ENCODE measurements at places on chromosomes 5 and 9.

- DNase-seq = no peak
Observed at GRCh38 chr5:53436480-53437191, 43.8 kb upstream of the FST start.

GRCh38 chr9:120579139-120580050, 572 bp downstream of the CDK5RAP2 start:
- DNase-seq = no peak

GRCh38 chr9:131635285-131635684, 90.0 kb downstream of the PRRT1B start:
- DNase-seq = no peak

DNA sequence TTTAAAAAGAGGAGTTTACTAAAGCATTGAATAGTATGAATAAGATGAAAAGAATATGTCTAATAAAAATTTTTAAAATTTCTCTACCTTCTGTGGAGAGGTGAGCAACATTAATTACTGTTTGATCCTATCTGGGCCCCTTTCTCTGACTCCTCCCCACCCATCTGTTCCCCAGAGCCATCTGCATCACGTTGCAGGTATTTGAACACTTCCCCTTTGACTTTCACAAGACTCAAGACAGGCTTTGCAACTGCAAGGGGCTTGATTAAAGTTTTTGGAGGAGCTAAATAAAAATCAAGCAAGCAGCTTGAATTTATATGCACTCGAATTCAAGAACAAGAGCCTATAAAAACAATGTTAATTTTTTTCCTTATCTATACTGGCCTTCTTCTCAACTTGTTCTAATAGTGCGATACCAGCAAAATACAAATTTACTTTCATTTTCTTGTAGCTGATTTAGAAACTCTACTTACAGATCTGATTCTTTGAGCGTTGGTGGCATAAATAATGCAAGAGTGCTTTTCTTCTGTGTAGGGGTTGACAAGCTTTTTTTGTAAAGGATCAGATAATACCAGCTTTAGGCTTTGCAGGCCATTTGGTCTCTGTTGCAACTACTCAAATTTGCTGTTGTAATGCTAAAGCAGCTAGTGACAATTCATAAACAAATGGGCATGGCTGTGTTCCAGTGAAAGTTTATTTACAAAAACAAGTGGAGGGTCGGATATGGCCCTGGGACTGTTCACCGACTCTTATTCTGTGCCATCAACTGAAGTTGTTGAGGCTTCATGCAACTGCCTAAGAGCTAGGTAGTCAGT, 21.2 kb downstream of the TXNDC8 start:
- no peak for DNase-seq

GRCh38 chr5:87389296-87390034, 23.3 kb downstream of the CCNH start:
- DNase-seq = no peak

DNA sequence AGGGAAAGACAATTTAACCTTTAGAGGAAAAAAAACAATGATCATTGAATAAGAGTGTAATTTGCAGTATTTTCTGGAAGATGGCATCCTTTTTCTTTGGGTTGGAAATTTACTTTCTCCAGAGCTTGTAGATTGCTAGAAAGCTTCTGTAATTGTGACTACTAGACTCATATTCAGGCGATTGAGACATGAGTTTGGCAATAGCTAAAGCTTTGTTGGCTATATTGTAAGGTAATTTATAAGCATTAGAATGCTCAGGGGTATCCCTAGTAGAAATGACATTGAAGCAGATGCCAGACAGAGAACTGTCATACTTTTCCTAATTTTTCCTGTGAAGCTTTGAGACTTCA, 115.3 kb downstream of the UNC13B start:
- DNase-seq = no peak

DNA sequence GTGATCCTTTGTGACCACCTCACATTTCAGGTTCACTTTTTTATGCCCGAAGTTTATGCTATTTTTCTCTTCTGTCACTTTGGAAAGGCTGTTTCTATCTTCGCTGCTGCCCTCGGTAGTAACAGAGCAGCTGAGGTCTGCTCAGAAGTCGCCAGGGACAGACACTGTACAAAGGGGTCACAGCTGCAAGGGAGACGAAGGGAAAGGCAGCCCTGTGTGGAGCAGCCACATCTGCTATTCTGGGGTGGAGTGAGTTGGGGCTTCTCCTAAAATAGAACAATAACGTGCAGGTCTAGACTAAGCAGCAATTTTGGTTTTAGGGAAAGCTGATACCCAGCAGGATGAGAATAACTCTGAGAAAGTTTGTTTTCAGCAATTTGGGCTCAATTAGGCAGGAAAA, 72.5 kb downstream of the ACTL7B start:
- DNase-seq = no peak

DNA sequence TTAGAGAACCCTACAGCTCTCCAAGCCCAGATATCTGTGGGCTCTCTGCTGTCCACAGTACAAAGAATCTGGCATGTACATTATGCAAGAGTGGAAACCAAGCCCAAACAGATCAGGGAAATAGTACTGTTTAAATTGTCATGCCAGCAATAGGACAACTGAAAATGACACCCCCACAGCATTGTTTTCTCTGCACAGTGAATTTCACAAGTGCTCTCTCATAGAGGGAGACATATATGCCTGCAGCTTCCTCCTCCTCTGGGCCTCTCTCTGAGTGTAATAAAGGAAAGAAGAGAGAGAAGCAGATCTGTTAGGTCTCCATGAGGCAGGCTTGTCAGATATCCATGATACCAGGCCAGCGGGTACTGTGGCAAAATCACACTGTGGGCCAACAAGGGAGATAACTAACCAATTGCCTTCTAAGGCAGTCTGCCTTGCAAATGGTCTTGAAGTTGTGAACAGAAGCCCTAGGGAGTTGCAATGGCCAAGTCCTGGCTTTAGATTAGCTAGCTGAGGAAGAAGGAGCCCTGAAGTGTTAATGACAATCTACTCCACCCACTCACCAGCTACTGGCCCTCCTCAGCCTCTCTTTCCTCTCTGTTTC, 54.4 kb upstream of the JMY start:
- DNase-seq = no peak

- DNase-seq = no peak
Observed at GRCh38 chr9:135504262-135505243, 4.1 kb downstream of the MRPS2 start.

DNA sequence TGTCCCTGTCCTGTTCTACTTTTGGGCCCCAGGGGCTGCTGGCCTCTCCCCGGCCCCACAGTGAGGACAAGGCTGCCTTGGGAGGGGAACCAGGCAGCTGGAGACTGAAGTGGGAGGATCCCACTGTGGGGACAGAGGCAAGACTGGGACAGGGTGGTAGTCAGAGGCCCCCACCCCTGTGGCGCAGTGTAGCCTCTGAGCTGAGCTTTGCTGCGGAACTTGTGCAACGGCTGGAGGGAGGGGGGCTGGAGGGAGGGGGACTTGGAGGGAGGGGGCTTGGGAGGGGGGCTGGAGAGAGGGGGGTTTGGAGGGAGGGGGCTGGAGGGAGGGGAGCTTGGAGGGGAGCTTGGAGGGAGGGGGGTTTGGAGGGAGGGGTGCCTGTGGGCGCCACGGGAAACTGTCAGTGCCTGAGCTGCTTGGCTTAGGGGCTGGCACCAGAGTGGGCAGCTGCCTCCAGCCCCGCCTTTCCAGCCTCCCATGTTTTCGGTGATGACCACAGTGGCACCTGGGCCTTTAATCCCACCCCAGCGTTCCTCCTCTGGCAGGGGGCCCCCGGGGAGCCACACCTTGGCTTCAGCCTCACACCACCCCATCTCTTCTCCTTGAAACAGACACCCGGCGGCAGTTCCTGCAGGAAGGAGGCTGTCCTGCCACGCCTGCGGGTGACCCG, 2.3 kb upstream of the FUT7 start:
- no peak for DNase-seq

DNA sequence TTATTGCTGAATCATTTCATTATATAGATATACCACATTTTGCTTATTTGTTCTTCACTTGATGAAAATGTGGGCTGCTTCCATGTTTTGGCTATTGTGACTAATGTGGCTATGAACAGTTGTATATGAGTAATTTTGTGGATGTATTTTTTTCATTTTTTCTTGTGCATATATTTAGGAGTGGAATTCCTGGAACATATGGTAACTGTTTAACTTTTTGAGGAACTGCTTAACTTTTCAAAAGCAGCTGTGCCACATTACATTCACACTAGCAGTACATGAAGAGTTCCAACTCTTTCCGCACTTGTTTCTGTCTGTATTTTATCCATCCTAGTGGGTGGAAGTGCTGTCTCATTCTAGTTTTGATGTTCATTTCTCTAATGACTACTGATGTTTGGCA, 67.8 kb downstream of the JAK2 start:
- no peak for DNase-seq
